ENCODE measurements at places on chromosomes 2 and 18.

DNA sequence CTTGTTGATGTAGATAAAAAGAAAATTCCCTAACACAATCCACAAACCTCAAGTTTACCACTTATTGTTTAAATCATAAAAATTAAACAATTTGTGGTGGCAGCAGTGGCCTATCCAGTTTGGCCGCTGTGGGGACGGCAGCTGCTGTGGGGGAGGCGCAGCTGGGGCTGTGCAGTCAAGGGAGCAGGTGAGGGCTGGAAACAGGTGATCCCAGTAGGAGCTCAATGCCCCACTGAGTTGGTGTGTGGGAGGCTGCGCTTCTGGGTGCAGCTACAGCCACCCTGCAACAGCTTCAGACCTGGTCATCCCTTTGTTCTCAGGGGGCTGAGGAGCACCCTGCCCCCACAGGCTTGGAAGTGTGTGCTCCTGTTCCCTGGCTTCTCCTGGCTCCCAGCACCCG lies 266.0 kb upstream of the FSIP2 start:
- DNase-seq = no peak

GRCh38 chr2:128362889-128363228 lies 44.2 kb upstream of the HS6ST1 start:
- DNase-seq = no peak

DNA sequence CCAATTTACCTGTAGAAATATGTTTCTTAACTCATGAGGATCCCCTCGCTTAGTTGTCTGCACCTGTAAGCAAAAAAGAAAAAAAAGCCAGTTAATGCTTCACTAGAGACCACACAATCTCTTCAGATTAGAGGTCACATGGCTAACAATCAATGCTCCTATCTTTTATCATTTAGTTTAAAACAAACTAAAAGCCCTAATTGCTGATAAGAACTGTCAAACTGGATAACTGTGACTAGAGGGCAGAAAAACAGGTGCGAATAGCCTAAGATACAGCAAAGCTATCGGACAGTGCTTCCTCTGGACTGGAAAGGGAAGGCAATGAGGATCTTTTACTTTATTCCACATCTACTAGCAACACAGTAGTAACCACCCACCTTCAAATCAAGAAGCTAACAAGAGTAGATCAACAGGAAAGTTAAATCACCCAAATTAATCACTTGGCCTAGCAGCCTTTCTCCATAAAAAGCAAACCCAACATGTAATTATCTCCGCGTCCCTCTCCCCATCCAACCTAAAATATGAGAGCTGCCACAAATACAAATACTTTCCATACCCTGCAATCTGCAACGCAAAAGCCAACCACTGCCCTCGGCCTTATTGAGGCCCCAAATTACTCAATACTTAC lies 734 bp downstream of the SLC25A12 start:
- DNase-seq = no peak

DNA sequence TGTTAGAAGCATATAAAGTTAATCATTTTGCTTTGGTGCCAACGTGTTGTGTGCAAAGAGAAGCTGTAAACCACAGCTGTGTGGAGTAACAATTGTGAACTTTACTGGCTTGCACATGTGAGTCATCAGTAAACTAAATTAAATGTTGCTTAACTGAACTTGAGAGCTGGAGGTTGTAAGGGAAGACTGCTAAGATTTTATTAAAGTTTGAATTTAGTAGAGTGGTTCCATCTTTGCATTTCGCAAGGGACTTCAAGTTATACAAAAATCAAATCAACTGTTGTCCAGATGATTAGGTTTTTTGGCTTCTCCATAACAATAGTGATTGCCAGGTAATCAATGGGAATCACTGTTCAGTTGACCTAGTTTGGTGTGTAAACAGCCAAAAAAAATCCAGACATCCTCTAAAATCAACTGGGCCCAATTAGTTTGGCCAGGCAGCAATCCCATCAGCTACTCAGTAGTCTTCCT lies 247.4 kb downstream of the MYO3B start:
- DNase-seq = no peak

- DNase-seq = no peak
These were observed 300.4 kb upstream of the TNP1 start for GRCh38 chr2:217160103-217160743.

DNA sequence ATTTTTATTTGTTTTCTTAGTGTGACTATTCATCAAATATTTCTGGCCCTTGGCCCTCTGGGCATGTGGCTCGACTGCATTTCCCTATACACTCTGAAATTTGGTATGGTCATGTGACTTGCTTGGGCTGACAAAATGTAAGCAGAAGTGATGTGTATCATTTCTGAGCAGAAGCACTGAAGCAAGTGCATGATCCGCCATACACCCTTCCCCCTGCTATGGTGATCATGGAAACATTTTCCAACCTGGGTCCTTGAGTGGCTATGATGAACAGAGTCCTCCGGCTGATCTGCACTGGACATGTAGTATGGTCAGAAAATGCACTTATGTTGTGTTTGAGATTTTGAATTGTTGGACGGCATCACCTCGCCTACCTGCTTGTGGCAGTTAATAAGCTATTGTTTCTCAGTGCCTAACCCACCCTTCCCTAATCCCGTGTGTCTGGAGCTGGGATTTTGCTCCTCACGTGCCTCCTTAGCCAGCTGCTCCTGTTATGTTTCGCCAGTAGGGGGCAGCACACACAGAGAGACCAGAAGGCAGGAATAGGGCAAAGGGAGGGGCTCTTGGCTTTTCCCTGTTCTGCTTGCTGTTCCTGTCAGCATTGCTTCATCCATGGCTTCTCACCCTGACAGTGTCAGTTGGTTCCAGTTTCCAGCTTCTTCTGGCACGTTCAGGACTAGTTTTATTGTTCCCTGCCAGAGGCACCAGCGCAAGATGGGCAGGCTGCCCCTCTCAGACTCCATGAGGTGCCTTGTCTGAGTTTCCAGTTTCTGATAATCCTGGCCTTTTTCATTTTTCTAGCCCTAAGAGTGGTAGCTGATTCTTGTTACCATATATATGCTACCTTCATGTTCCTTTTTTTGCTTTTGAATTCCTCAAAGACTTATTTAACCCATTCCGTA lies 207.4 kb downstream of the ARL6IP6 start:
- peak; percentile 71 for DNase-seq

GRCh38 chr2:151872463-151872862 lies 44.2 kb upstream of the ARL5A start:
- DNase-seq = no peak

- no peak for DNase-seq
These were observed 35.6 kb downstream of the RAD51AP2 start for GRCh38 chr2:17482651-17483050.

DNA sequence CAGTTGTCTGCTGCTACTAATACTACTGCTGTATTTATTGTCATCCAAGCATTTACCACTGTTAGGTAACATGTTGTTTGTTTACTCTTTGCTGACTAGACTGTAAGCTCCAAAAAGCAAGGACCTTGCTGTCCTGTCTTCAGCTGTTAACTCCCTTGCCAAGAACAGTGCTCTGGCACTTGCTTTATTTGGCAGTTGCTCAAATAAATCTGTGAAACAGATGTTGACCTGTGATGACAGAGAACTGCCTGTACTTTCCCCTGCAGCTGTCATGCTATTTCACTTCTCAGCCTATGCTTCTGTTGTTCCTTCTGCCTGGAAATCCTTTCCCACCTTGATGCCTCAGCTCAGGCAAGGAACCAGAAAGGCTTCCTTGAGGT lies 181.2 kb downstream of the ATAD2B start:
- DNase-seq = peak; percentile 94

- DNase-seq = no peak
These were observed 70.2 kb downstream of the CDCA7 start for GRCh38 chr2:173424886-173425285.

DNA sequence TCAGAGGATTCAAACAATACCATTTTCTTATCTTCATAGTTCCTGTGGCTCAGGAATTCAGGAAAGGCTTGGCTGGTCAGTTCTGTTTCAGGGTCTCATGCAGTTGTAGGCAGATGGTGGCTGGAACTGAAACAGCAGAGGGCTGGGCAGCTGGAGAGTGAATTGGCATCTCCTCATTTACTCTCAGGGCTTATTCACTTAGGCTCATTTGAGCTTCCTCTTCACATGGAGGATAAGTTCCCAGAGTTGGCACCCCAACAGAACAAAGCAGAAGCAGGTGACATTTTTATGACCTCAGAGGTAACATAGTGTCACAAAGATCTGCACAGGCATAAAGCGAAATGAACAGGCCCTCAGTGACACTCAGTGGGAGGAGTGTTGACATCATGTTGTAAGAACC lies 66.1 kb downstream of the RBBP8 start:
- DNase-seq = no peak

DNA sequence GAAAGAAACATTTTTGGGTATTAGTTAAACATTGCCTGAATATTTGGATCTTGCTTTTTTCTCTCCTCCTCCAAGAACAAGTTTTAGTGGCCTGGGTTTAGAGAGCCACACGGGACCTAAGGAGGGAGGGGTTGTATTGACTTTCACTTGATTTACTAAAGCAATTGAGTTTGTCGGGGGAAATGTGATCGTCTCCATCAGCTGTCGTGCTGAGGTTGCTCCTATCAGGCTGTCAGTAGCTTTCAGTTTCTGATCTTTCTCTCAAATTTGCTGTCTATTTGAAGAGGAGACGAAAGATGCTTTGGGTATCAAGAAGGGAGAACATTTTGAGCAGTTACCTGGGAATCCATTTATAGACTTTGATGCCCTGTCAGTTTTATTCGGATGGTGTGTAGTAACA lies 106.0 kb downstream of the SETBP1 start:
- no peak for DNase-seq

- no peak for DNase-seq
These were observed 56.6 kb downstream of the GDF7 start for GRCh38 chr2:20723543-20723942.

DNA sequence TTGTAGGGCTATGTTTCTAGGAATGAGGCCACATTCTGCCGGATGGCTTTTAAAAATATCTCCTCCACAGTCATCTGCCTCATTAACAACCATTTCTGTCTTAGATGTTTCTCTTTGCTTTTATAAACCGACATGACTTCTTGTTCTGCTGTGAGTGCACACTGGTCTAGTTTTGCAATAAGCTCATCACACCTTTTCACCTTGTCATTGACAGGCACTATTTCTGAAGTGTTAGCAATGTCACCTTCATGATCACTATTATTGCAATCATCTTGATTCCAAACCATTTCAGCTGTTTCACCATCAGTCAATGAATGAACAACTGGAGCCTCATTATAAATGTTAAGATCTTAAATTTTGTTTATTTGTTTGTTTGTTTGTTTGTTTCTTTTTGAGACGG lies 523.7 kb upstream of the DSEL start:
- no peak for DNase-seq

- peak; percentile 9 for DNase-seq
These were observed 1029.1 kb upstream of the KLHL29 start for GRCh38 chr2:22355816-22356433.

DNA sequence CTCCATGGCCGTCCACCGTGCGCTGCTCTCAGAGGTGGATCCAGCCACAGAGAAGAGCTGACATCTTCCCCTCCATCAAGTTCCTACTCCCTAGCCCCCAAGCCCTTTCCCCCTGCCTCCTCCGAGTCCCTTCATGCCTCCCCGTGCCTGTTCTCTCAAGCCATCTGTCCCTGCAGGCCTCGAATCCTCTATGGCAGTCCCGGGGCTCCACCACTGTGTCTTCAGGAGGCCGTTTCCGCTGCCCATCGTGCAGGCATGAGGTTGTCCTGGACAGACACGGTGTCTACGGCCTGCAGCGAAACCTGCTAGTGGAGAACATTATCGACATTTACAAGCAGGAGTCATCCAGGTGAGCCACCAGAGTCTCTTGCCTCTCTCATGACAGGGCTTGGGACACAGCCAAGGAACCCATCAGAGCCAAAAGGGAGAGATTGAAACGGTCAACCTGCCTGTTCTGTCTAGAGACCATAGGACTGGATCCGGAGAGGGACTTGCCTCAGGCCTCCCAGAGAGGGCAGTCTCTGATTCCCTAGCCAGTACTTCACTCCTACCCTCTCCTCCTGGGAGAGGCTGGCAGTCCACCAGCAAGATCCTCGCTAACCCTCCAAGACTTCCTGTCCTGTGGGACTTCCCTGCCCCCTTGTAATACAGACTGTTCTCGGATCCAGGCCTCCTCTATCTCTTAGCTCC lies 9.7 kb downstream of the UCN start:
- no peak for DNase-seq

- DNase-seq = no peak
These were observed 678.8 kb downstream of the DCC start for GRCh38 chr18:53018791-53019190.

- DNase-seq = no peak
These were observed 131.2 kb downstream of the CBLN2 start for GRCh38 chr18:72412927-72413326.

GRCh38 chr18:70931942-70932814 lies 643.3 kb downstream of the SOCS6 start:
- no peak for DNase-seq

DNA sequence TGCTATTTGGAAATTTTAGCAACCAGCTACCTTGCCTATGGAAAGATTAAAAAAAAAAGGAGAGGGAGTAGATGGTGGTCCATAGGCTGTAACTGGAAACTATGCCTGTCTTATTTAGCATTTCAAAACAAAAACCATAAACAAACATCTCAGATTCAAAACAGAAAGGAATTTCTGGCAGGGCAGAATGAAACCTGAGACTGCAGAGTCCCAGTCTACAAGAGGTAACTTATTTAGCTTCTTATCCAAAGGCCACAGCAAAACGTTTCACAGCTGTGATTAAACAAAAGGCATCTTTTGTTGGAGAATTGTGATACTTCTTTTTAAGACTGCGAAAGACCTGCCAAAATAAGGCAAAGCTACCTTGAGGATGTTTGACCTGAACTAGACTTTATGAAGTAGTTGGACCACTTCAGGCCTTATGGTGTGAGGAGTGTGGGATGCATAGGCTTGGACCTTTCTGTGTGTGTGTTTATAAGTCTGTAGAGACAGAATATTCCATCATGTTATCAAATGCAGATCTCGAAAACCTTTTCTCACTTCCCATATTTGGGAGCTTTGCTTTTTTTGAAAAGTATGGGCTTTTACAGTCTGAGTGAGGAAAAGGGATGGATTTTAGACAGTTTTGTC lies 11.0 kb downstream of the CRIM1 start:
- DNase-seq = no peak

DNA sequence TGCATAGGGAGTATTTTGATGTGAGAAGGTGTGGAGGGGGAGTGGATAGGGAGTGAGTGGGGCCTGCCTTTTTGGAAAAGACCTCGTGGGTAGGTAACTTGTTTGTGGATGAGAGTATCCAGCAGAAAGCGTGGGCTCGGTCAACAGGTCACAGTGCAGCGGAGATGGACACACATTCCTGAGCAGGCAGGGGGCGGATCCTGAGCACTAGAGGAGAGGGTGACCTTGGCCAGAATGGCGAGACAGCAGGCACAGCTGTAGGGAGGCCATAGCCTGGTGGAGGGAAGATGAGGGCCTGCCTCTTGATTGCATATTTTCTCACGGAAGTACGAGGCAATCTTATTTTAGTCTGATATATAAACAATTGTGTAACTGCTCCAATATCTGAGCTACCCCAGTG lies 3.6 kb upstream of the MC2R start:
- DNase-seq = no peak

DNA sequence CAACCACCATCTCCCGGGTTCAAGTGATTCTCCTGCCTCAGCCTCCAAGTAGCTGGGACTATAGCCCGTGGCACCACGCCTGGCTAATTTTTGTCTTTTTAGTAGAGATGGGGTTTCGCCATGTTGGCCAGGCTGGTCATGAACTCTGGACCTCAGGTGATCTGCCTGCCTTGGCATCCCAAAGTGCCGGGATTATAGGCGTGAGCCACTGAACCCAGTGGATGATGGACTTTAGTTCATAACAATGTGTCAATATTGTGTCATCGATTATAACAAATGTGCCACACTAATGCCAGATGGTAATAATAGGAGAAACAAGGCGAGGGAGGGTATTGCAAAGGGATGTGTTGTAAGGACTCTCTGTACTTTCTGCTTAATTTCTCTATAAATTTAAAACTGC lies 216.6 kb downstream of the ZBTB7C start:
- DNase-seq = no peak

- DNase-seq = no peak
These were observed 8.1 kb upstream of the MTX2 start for GRCh38 chr2:176261136-176261535.

Data from NCI-H524 (cell line).